CD4-positive, alpha-beta T cell treated with Interleukin-21 for 1 hour (primary cell): ENCODE measurements at places on chromosomes 6 and 20.

GRCh38 chr20:38722683-38723016, 1.6 kb upstream of the SLC32A1 start:
- no peak for DNase-seq

DNA sequence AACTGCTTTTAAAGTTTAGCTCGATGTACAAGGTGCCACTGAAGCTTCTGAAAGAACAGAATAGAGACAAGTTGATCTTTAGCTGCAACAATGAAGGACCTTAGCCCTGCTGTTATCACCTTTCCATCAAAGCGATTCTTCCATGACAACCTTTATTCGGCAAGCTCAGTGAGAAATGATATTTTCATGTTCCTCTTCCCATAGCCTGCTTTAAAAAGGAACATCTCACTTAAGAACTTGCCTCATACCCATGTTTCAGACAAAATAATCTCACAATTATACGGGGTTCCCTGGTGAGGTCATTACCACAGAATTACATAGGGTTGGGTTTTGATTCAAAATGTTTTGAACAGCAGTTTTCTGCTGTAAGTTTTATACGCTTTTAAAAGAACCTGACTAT, 264.2 kb downstream of the THBS2 start:
- DNase-seq = no peak

DNA sequence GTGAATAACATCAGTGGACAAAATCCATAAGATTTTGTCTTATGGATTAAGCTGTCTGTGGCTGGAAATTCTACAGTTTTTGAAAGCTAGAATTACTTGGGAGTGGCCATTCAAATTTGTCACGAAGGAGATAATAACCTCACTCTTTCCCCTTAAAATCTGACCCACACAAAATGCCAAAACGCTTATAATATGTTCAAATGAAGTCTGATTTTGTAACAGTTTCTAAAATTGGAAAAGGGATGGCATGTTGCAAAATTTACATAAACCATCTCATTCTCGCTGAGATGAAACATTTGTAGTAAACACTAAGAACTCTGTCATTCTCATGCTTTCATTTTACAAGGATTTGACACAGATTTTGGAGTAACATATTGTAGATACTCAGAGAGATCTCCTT, 112.7 kb downstream of the GJA1 start:
- no peak for DNase-seq

- no peak for DNase-seq
Observed at GRCh38 chr20:49851231-49851705, 38.6 kb downstream of the SLC9A8 start.

- no peak for DNase-seq
Observed at GRCh38 chr6:51972659-51973058, 114.8 kb downstream of the PKHD1 start.

GRCh38 chr6:22027040-22027725, 269.7 kb downstream of the PRL start:
- DNase-seq = no peak

DNA sequence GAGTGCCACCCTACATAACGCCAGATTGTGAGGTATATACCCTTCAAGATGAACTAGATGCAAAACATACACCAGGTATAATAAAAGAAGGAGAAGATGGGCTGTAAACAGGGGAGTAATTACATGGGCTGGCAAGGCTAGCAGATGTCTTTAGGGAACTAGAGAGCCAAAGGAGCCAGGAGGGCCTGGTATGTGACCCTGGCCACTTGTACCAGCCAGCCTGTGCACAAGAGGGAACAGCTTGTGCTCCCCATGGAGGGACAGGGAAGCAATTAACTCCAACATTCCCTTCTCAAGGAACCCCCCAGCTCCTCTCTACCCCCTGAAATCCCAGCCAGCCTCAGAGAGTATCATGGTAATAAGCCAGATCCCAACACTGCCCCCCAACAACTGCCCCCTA, 139.9 kb downstream of the HIVEP2 start:
- no peak for DNase-seq

DNA sequence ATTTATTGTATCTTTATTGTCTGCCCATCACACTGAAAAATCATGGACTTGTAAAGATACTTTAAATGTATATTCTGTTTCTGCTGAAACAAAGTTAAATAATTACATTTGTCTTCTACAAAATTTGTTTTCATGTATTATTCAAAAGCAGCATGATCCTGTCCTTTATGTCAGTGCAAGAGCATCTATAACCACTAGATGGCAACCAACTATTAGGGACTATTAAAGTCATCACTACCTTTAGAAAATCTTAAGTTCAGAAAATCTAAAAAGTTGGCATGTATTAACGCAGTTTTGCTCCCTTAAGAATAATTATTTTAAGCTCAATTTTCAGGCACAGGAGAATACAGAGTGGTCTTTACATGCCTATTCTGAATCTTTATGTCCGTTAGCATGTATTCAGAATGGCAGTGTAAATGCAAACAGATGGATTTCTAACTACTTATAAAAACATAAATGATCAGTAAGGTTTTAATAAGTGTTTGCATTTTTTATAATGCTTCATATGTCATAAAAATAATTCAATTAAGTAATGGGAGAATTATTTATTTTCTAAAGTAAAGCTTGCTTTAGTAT, 17.8 kb downstream of the TMEM30A start:
- peak; percentile 61 for DNase-seq

- DNase-seq = no peak
Observed at GRCh38 chr6:11018225-11018624, 25.9 kb downstream of the ELOVL2 start.

- DNase-seq = no peak
Observed at GRCh38 chr20:35909796-35910195, 44.5 kb downstream of the SCAND1 start.

DNA sequence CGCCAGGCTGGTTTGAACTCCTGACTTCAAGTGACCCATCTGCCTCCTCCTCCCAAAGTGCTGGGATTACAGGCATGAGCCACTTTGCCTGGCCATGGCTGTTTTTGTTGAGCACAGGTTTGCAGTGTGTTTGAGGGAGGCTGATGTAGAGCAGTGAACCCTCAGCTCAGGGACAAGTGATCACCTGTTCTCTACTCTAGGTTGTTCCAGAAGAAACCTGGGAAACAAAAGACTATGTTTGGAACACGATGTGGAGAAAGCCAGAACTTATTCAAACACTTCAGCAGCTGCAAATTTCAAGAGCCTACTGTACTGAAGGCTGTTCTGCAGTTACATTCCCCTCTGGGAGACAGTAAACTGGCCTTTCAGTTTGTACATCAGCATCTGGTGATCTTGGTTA, 4.7 kb downstream of the TULP1 start:
- DNase-seq = no peak

GRCh38 chr20:12093057-12093796, 175.5 kb downstream of the BTBD3 start:
- DNase-seq = no peak

- DNase-seq = no peak
Observed at GRCh38 chr6:8139451-8139850, 37.1 kb upstream of the EEF1E1 start.

GRCh38 chr20:47067776-47068175, 173.1 kb downstream of the EYA2 start:
- no peak for DNase-seq

DNA sequence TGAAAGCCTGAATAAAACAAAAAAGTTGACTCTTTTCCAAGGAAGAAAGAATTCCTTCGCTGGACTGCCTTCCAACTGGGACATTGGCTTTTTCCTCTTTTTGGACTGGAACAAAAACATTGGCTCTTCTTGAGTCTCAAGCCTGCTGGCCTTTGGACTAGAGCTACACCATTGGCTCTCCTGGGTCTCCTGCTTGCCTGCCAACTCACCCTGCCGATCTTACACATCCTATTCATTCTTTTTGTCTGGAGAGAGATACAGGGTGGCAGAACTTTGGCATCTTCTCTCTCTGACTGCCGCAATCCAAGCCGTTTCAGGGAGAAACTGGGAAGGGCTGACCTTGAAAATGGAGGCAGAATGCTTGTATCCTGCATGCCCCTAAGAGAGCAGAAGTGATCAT, 20.2 kb downstream of the DDO start:
- DNase-seq = no peak

GRCh38 chr6:45929421-45930361, 86.0 kb downstream of the CLIC5 start:
- no peak for DNase-seq

GRCh38 chr6:74657011-74657410, 548.8 kb downstream of the COL12A1 start:
- DNase-seq = no peak

- DNase-seq = no peak
Observed at GRCh38 chr6:21147995-21148394, 445.6 kb upstream of the SOX4 start.

DNA sequence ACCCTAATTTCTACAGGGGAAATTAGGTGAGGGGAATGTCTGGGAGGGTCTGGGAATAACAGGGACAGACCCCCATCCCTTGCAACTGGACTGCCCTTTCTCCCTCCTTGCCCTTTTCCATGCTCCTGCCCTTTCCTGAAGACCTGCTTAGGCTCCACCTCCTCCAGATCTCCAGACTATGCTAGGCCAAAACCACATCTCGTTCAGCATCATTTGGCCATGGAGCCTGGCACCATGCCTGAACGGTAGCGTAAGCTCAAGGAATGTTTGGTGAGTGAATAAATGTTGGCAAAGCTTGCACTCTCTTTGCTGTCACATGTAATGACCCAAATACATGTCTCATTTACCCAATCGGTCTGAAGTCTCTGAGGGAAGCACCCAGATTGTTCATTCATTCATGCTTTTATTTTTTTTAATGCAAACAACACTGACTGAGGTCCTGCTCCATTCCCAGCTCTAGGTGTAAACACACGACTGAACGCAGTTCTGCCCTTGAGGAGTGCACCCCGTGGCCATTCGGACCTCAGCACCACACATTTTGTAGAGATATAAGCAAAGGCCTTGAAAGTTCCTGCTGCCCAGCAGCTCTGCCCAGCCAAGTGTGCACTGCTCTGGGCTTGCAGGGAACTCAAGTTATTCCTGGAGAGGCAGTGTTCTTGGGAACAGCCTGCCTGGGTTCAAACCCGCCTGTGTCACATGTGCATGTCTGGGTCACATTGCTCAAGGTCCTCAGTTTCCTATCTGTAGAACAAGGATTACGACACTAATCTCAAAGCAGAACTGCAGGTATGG, 1.1 kb upstream of the GRM4 start:
- DNase-seq = no peak

- peak; percentile 61 for DNase-seq
Observed at GRCh38 chr20:20452254-20452676, 84.4 kb downstream of the INSM1 start.

DNA sequence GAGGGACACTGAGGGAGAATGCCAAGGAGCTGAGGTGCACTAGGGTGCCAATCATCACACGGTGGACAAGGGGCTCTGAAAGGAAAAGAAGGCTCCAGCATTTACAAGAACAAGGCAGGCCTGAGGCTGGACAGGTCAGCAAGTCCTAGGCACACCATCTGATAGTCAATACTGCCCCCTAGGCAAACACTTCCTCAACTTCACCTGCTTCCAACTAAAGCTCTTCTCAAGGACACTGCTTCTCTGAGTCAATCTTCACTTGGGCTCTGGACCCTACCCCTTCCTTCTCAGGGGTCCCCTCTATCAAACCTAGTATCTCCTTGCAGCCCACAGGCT, 37.7 kb upstream of the SLC4A11 start:
- no peak for DNase-seq

- no peak for DNase-seq
Observed at GRCh38 chr6:70180901-70181599, 121.8 kb downstream of the COL9A1 start.
